ENCODE measurements at places on chromosomes 12 and 14.

GRCh38 chr12:50224026-50224692 is 57.0 kb upstream of the CERS5 start:
- no peak for DNase-seq

DNA sequence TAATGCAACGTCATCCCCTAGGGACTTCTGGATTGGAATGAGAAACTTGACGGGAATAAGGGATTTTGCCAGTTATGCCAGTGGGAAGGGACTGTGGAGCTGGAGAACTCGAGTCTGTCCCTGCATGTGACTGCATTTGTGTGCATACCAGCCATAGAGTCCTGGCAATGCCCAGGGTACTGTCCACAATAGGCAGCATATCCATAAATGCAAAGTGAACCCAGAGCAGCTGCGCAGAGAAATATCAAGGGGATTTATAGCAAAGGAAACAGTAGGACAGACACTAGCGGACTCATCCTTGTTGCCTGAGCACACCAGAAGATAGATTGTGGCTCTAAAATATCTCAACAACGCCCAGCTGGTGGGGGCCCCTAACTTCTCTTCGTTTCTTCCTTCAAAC is 247.1 kb upstream of the SRRM4 start:
- no peak for DNase-seq

DNA sequence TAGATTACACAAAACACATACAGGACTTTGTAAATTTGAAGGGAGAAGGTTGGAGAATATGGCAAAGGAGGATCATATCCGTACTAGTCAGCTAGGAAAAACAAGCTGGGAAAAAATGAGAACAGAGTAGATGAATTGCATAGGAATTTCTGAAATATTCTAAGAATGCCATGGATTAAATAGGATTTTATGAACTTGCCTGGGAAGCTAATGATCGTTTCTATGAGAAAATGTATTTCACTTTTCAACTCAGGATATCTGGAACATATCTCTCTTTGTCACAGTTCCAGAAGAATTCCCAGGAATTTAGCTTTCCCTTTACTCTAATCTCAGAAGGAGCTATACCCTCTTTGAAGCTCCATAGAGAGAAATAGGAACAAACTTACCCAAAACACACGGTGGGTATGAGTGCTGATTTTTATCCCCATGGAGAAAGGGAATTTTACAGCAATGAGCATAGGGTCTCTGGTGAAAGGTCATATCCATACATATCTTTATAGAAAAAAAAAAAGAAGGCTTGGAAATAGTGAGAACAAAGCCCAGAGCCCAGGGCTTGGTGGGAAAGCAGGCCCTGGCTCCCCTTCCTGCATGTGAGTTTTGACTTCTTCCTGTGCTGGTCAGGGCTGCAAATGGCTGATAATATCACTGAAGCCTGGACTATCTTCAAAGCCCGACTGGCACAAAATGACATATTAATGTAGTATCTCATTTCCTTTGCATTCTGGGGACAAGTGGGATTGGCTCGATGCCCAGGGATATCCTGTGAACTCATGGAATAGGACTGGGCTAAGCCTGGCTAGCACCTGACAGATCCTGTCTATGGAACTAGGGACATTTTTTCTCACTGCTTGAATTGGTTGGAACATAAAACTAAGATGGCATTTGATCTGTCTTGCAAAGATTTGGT is 136.3 kb downstream of the AEBP2 start:
- DNase-seq = no peak

DNA sequence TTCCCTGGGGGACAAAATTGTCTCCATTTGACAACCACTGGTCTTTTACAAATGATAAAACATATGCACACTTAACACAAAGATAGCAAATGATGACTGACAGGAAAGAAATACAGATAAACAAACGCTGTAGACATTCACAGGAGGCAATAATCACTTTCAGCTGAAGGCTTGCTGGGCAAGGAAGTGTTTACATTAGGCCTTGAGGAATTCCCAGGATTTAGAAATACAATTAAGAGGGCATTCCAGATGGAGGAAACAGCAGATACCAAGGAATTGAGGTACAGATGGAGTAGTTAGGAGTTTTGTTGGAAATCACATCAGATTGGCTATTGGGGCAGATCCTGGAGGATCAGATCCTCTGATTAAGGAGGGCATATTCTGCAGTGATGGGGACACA is 93.9 kb downstream of the DYRK2 start:
- DNase-seq = no peak

- DNase-seq = no peak
Measured at GRCh38 chr14:101088395-101088667, 184.8 kb upstream of the RTL1 start.

- no peak for DNase-seq
Measured at GRCh38 chr14:32224737-32225377, 21.8 kb upstream of the RNU6-8 start.

- no peak for DNase-seq
Measured at GRCh38 chr14:48703728-48704467, 882.3 kb downstream of the RPS29 start.

- DNase-seq = no peak
Measured at GRCh38 chr12:122834104-122834920, 945 bp upstream of the HIP1R start.

GRCh38 chr14:60760644-60761364 is 26.2 kb downstream of the MNAT1 start:
- DNase-seq = no peak

GRCh38 chr14:100384819-100385813 is 62.0 kb downstream of the SLC25A47 start:
- no peak for DNase-seq

DNA sequence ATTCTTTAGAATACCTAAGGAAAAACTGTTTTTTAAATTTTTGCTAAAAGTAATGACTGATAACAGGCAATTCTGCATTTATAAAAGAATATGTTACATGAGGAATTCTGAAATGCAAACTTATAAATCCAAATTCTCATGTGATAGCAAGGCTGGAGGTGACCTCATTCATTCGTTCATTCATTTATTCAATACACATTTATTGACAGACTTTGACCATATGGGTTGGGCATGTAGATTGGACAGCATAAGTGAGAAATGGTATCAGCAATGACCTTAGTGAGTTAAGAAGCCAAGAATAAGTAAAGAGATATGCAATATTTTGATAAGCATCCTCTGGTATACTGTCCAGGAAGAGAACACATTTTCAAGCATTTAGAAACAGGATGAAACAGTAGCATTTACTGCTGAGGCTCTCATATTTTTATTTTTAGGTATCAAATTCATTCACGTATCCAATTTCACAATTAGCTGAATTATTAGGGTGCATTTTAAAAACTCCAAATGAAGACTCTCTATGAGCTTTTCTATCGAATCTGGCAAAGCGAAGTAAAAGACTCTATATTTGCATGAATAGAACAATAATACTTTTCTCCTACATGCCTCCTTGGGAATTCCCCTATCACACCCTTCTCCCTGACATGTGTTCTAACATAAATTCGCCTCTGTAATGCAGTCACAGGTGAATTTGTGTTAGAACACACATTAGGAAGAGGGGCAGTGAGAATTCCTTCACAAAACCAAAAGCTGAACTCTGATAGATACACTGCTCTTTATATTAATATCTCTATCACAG is 49.9 kb downstream of the PEBP1 start:
- no peak for DNase-seq

DNA sequence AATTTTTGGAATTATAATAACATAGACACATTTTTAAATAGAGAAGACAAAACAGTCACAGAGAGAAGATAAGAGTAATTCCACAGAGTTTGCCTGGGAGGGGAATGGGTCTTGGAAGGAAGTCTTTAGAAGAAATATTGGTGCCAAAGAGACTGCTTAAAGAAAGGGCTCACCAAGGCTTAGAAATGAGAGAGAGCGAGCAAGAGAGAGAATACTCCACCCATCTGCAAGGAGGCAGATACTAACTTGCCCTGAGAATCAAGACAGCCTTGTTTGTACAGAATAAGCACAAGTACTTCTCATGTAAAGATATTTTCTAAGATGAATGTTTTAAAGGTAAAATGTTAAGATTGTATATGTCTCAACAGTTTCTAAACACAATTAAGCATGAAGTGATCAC is 165.5 kb downstream of the SLC38A4 start:
- no peak for DNase-seq

- no peak for DNase-seq
Measured at GRCh38 chr14:52312931-52313355, 1.2 kb upstream of the PTGER2 start.

DNA sequence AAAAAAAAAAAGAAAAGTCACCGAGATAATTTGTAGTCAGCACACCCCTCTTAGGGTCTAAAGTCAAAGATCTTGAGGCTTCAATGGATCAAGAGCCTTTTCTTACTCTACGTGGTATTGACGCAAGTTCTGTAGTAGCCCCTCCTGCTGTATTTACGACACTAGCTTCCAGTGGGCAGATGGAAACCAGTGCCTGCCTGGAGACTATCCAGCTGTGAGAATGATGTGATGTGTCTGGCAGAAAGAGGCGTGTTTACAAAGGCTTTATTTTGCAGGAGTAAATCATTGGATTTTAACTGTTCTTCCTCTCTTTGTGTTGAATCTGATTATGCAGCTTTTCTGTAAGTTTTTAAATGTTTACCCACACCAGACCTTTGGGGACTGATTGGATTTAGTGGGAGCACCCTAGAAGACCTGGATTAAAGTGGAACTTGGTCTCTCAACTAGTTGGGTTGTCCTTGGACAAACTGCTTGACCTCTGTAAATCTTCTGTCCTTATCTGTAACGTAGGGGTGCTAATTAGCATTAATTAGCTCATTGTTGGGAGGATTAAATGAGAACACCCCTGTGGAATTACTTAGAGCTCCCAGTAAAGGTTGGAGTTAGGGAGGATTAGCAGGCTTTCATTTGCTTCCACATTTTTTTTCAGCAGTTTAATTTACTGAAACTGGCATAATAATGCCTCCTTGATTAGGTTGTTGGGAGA is 72.4 kb downstream of the RASSF3 start:
- DNase-seq = no peak

DNA sequence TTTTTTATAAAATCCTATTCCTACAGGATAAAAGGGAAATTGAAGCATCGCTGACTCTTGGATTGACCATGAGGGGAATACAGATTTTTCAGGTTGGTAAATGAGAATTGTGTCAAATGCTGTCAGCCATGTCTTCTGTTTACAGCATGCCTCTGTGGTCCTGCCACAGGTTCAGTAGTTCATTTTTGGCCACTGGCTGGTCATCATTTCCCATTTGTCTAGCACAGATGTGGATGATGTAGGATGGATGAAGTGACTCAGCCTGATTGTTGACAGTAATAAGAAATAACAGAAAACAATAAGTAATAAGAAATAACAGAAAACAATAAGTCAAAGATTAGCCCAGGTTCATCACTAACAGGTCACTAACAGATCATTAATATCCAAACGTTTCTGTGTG is 59.8 kb downstream of the FRMD6 start:
- no peak for DNase-seq

GRCh38 chr14:24801024-24801423 is 167.0 kb upstream of the GZMB start:
- no peak for DNase-seq

GRCh38 chr12:100186071-100186470 is 14.5 kb upstream of the ACTR6 start:
- DNase-seq = no peak

DNA sequence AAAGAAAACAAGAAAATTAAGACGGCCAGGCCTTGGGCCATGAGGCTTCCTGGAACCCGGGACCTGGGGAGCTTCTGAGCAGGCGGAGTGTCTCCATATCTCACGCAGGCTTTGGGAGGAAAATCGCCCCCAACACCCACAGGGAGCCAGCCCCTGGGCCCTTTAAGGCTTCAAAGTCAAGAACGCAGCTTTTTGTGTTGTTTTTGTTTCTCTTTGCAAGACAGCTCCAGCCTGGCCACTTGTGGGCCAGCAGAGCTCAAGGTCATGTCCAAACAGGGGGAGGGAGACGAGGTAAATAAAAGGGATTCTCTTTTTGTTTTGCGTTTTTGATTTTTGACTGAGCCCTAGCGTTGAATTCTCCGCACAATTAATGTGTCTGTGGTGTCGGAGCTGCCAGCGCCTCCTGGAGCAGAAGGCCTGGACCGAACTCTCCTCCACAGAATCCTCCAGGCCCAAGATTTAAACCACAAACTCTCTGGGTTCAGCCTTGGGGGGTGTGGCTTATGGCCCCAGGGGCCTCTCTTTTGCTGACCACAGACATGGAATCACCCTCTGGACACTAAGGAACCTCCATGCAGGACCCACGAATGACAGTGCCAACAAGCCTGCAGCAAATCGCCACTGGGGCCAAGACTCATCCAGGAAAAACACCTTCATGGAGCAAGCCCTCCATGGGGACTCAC is 8.2 kb downstream of the SCARB1 start:
- no peak for DNase-seq

DNA sequence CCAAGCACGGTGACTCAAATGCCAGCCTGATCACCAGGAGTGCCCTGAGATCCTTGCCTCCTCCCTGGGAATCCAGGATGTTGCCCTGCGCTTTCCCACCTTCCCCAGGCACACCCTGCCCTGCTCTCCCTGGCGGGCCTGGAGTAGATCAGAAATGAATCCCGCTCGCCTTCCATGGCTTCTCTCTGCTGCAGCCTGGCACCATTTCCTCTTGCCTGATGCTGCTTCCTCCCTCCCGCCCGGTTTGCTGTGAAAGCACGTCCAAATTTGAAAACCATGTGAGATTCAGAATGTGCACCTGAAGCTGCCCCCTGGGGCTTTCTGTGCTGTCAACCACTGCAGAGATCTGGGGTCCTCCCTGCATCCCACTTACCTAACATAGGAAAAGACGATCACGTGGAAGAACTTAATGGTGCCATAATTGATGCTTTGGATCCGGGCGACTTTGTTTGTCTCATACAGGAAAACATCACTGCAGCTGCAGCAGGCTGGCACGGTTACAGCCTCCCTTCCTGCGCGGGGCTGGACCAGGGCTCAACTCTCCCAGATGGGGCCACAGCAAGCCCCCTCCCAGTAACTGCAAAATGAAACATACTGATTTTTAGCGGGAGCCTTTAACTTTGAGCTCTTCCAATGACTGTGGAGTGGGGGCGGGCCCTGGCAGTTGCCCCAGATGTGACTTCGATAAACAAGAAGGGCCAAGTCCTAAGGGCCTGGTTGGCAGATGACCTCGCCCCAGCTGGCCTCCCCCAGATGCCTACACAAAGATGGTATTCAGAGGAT is 24.9 kb upstream of the C12orf76 start:
- DNase-seq = no peak

DNA sequence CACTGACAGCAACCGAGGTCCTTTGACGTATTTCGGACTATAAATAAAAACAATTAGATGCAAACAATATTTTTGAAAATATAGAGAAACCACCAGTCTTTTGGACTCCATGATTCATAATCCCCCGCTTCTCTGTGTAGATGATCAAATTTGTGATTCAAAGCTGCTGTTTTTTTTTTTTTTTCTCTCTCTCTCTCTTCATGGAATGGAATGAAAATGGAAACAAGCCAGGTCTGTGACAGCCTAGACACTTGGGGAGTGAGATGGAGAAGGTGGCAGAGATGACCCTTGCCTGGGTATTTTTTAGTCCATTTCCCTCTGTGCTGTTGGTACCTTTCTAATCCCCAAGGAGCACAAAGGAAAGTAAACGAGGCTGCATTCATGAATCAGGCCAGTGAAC is 248.5 kb downstream of the GLT1D1 start:
- DNase-seq = no peak

Data from activated CD4-positive, CD25-positive, alpha-beta regulatory T cell (primary cell).